ENCODE measurements at places on chromosomes 3 and 15. TPM values are rescaled to one million over a fixed set of nuclear protein-coding genes. Genes with fewer than 3 reads are reported as not detected.

The MYRIP gene
- total RNA-seq, result 0.85 TPM

The DHX36 gene
- total RNA-seq, result 47.6 TPM

The SPTSSB gene
- total RNA-seq, result 0.20 TPM

The TMEM212 gene
- not detected for total RNA-seq

The OR4F6 gene
- total RNA-seq, result not detected

The SAMMSON gene
- total RNA-seq, result not detected

The LRTM1 gene
- total RNA-seq, result not detected

Data from smooth muscle cell of the pulmonary artery (primary cell).